ENCODE measurements at places on chromosomes 2 and 18.

GRCh38 chr18:68179811-68180210 lies 535.1 kb downstream of the TMX3 start:
- H3K4me1 ChIP-seq = no peaks in the 10 kb centered on the region
- H3K27me3 ChIP-seq = no peaks in the 10 kb centered on the region
- no peaks in the 10 kb centered on the region for H3K36me3 ChIP-seq
- no peak overlapping the region for H3K27ac ChIP-seq
- no peak overlapping the region for H3K4me3 ChIP-seq

- H3K4me3 ChIP-seq = no peak overlapping the region
- no peaks in the 10 kb centered on the region for H3K36me3 ChIP-seq
- H3K4me1 ChIP-seq = no peaks in the 10 kb centered on the region
- no peaks in the 10 kb centered on the region for H3K27me3 ChIP-seq
- DNase-seq = no peak
Measured at GRCh38 chr2:545711-546650, 131.2 kb downstream of the TMEM18 start.

- H3K27me3 ChIP-seq = no peaks in the 10 kb centered on the region
- H3K27ac ChIP-seq = no peak overlapping the region
- H3K36me3 ChIP-seq = no peaks in the 10 kb centered on the region
- no peaks in the 10 kb centered on the region for H3K4me1 ChIP-seq
- H3K4me3 ChIP-seq = no peak overlapping the region
- no peak for DNase-seq
Measured at GRCh38 chr2:84247532-84247931, 211.5 kb downstream of the SUCLG1 start.

DNA sequence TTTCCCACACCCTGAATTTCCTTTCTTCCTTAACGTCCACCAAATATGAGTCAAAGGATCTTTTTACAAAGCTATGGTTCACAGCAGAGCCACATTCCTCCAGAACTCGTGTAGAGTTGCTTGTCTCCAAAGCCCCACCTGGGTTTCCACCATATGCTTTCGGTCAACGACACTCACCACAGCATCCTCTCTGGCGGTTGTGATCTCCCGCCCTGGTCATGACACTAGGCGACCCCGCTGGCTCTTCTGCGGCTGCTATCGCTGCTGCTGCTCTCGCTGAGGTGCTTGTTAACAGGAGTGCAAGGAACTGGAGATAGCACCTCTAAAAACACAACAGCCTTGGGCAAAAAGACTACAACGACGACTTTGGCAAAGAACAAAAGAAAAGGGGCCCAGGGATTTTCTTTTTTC lies 340 bp downstream of the SLC40A1 start:
- H3K27me3 ChIP-seq = no peaks in the 10 kb centered on the region
- DNase-seq = peak; percentile 8
- H3K27ac ChIP-seq = peak overlapping the region; percentile 80
- peak overlapping the region; percentile 79 for H3K4me3 ChIP-seq

GRCh38 chr2:216700088-216700567 lies 4.8 kb upstream of the IGFBP5 start:
- no peak for DNase-seq
- H3K36me3 ChIP-seq = no peaks in the 10 kb centered on the region
- no peak overlapping the region for H3K4me3 ChIP-seq

DNA sequence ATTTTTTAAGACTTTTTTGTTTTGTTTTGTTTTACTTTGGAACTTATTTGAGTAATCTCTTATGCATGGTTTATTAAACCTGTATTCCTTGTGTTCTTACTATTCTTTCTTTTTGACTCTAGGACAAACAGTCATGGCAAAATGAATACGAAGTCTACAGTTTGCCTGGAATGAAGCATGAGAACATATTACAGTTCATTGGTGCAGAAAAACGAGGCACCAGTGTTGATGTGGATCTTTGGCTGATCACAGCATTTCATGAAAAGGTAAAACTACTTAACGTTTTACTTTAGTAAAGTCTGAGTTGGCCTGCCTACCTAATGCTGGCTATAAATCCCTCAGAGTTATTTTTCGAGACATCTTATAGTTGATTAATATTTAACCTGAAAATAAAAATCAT lies 72.3 kb downstream of the ACVR2A start:
- no peak for DNase-seq
- no peaks in the 10 kb centered on the region for H3K27me3 ChIP-seq
- no peak overlapping the region for H3K4me3 ChIP-seq

- DNase-seq = no peak
- H3K27me3 ChIP-seq = no peaks in the 10 kb centered on the region
- H3K4me1 ChIP-seq = no peaks in the 10 kb centered on the region
- H3K36me3 ChIP-seq = no peaks in the 10 kb centered on the region
- H3K4me3 ChIP-seq = no peak overlapping the region
Measured at GRCh38 chr2:233831861-233832260, 22.5 kb downstream of the HJURP start.

GRCh38 chr2:152198499-152198898 lies 22.9 kb upstream of the STAM2 start:
- H3K4me3 ChIP-seq = no peak overlapping the region
- no peaks in the 10 kb centered on the region for H3K27me3 ChIP-seq
- DNase-seq = no peak
- H3K4me1 ChIP-seq = no peaks in the 10 kb centered on the region

GRCh38 chr2:72915907-72916742 lies 1.2 kb upstream of the EMX1 start:
- no peak for DNase-seq
- H3K4me3 ChIP-seq = peak overlapping the region; percentile 47

DNA sequence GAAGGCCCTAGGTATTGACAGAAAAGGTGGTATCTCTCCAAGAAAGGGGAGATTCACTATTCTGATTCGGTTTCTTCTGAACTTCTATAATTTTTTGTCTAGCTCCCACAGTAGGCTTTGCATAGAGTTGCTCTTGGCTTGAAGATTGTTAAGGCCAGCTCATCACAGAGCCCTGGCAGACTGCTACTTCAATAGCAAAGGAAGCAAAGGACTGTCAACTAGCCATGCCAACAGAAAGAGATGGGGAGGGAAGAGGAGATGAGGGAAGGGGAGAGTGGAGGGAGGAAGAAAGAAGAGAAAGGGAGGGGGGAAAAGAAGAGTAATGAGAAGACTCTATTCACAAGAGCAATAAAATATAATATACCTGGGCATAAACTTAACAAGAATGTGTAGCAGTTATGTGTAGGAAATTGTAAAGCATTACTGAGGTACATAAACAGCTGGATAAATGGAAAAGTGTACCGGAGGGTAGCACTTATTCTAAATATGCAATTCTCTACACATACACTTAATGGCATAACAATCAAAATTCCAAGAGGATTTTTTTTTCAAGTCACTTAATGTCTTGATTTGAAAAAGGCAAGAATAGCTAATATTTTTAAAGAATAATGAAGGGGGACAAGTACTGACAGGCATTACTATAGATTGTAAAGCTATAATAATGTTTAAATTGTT lies 102.5 kb downstream of the LOXHD1 start:
- no peaks in the 10 kb centered on the region for H3K36me3 ChIP-seq
- H3K4me1 ChIP-seq = no peaks in the 10 kb centered on the region
- no peaks in the 10 kb centered on the region for H3K27me3 ChIP-seq

- H3K4me1 ChIP-seq = no peaks in the 10 kb centered on the region
- H3K4me3 ChIP-seq = no peak overlapping the region
- DNase-seq = no peak
- H3K27ac ChIP-seq = no peak overlapping the region
- H3K36me3 ChIP-seq = no peaks in the 10 kb centered on the region
Measured at GRCh38 chr2:57544624-57545023, 502.0 kb upstream of the VRK2 start.

DNA sequence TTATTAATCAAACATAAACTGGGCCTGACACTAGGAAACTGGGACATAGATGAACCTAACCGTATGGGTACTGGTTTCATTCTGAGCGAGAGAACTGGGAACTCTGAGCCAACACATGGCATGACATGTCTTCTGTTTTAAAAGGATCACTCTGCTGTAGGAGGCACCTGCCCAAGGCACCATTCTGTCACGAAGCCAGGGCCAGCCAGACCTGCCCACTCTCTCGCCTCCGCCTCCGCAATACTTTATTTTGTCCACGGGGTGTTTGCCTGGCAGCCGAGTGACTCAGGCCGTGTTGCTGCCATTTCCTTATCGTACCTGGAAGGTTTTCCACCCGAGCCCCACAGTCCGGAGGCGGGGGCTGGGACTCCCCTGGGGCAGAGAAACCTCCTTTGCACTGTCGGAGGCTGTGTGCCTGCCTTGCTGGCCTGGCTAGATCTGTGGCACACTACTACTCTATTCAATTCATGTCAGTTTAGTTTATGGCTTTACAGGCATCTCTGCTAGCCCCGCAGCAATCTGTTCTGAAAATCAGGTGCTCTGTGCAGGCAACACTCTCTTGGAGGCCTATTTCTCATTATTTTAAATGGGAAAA lies 120.4 kb upstream of the ACKR3 start:
- no peaks in the 10 kb centered on the region for H3K27me3 ChIP-seq
- H3K27ac ChIP-seq = no peak overlapping the region
- DNase-seq = no peak
- no peaks in the 10 kb centered on the region for H3K36me3 ChIP-seq
- H3K4me1 ChIP-seq = no peaks in the 10 kb centered on the region
- no peak overlapping the region for H3K4me3 ChIP-seq

DNA sequence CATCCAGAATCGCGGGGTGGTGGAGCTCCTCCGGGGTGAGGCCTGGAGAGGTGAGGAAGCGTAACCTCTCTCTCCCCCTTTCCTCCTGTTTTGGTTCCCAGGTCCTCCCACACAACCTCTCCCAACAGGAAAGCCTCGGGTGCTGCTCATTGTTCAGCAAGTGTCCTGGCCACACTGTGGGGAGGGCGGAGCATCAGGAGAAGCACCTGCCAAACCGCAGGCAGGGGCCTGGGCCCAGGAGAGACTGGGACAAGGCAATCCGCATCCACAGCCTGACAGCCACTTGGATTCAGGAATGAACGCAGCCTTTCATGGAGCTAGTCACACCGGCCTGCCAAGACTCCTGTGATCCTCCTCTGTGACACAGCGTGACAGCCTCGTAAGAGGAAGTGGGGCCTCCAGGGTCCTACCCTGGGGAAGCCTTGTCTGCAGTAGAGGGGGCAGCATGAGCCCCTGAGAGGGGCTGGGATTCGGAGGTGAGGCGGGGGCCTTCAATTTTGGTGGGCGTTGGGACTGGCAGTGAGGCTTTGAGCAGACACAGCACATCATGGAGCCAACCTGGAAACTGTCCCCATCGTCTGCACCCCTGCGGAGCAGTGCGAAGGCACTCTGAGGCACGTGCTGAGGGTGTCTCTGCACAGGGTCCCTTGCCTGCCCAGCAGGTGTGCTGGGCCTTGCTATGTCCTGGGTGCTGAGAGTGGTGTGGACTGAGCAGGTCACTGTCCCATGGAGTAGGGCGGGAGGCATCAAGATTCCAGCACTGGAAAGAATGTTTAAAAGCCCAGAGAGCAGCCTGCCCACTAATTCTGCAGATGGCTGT lies 62.2 kb downstream of the EDAR start:
- no peak for DNase-seq
- H3K36me3 ChIP-seq = no peaks in the 10 kb centered on the region
- H3K27ac ChIP-seq = no peak overlapping the region
- no peaks in the 10 kb centered on the region for H3K4me1 ChIP-seq

GRCh38 chr2:9983401-9984216 lies 32.1 kb downstream of the GRHL1 start:
- H3K27ac ChIP-seq = no peak overlapping the region
- DNase-seq = no peak
- no peak overlapping the region for H3K4me3 ChIP-seq
- H3K4me1 ChIP-seq = no peaks in the 10 kb centered on the region
- no peaks in the 10 kb centered on the region for H3K36me3 ChIP-seq

GRCh38 chr2:74841641-74842040 lies 7.7 kb downstream of the HK2 start:
- no peak overlapping the region for H3K27ac ChIP-seq
- no peak overlapping the region for H3K4me3 ChIP-seq
- DNase-seq = no peak
- H3K27me3 ChIP-seq = no peaks in the 10 kb centered on the region
- H3K36me3 ChIP-seq = no peaks in the 10 kb centered on the region
- peaks cover 16% of the 10 kb centered on the region for H3K4me1 ChIP-seq

- no peak for DNase-seq
- no peak overlapping the region for H3K27ac ChIP-seq
- H3K4me1 ChIP-seq = no peaks in the 10 kb centered on the region
- no peaks in the 10 kb centered on the region for H3K27me3 ChIP-seq
Measured at GRCh38 chr18:23529604-23530003, 26.3 kb downstream of the RMC1 start.

DNA sequence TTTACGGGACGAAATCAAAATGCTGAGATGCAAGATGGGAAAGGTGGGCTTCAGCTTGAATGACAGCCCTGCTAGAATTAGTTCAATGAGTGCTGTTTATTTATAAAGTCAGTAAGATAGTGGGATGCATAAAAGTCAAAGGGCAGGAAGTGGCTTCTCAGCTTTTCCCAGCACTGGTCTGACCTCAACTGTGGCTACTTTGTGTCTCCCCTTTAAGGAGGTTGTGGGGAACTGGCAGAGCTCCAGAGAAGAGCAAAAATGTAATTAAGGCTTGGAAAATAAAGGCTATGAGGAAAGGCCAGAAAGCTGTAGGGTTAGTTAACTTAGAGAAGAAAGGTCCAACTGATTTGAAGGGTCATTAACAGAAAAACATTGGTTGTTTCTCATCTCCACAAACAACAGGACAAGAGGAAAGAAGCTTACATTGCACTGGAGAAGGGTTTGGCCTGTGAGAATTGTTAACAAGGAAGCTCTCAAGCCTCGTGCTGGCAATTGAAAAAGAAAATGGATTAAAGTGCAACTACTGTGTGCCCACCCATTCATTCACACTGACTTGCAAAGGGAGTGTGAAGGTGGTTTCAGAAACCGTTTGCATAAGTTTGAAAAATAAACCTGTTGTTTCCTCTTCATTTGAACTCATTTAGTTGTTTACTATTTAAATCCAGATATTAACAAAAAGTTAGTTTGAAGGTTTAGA lies 68.8 kb upstream of the CD28 start:
- no peak overlapping the region for H3K27ac ChIP-seq
- no peak for DNase-seq
- H3K4me1 ChIP-seq = peaks cover 8% of the 10 kb centered on the region

DNA sequence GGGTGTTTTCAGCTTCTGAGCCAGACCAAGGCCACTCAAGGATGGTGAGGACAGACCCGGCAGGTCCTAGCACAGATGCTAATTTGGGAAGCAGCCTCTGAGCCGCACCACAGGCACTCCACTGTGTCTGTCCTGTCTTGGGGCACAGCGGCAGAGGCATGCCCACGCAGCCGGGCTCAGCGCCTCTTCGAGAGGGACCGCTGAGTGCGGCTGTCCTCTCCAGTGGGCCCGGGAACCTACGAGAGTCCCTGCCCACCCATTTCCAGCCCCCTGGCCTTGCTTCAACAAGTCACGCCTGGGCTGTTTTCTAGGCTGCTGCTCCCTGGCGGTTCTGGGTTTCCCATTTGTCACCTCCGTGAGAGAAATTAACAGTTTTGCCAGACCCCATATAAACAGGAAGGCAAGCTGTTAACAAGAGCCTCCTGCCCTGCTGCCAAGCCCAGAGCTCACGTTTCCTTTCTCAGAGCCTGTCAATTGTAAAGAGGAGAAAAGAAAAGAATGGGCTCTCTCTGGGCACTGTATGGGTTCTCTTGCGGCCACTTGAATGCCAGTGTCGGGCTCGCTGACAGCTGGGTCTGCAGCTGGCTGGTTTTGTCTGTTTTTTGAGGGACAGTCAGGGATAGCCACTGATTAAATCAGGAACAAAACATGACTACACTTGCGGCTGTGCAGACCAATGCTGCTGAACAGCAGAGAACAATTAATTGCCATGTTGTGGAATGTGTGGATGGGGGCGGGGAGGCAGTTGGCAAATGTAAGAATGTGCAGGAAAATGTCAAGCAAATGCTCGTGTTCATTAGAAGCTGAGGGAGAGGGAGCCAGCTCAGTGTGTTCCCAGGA lies 30.6 kb downstream of the TMEM17 start:
- no peak overlapping the region for H3K4me3 ChIP-seq
- H3K36me3 ChIP-seq = no peaks in the 10 kb centered on the region
- H3K27me3 ChIP-seq = no peaks in the 10 kb centered on the region
- DNase-seq = no peak
